Adrenal gland (tissue), 19 donors: ENCODE measurements at places on chromosomes 5 and 9.

DNA sequence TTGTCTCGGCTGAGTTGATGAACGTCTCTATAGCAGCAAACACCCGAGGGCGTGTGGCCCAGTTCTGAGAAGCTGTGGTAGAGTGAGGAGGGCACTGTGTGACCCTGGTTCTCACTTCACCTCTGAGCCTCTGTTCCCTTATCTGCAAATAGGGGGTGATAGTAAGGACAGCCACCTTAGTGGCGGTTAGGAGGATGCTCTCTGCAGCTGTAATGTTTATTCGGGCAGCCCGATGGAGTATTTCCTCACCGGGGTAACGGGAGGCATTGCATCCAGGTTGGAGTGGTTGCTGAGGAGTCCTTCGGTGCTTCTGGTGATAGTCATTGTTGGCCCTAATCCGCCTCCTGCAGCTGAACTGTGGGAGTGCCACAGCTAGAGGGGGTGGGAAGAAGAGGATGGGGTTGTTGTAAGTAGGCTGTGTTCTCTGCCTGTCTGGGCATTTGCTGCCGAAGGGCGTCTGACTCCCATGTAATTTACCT is 13.9 kb downstream of the PRRC2B start:
- peak; percentile 48 for DNase-seq

GRCh38 chr5:80055491-80056170 is 20.5 kb downstream of the THBS4 start:
- DNase-seq, result no peak

DNA sequence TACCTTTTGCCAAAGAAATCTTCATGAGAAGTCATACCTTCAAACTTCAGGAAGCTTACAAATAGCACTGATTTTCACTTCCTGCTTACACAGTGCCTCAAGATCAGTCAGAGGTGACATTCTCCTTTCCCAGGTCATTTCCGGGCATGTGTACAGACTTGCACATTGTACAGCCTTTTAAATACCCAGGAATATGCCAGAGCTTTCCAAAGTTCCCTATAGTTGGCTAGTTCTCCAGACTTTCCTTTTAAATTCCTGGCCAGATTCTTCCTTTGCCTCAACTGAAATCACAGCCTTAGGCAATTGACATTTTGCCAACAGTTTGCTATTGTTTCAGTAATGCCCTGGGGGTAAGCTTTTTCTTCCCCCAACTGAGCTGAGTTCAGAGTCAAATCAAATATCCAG is 47.2 kb downstream of the RFX3 start:
- no peak for DNase-seq

GRCh38 chr9:131426545-131426944 is 32.7 kb downstream of the PRRC2B start:
- no peak for DNase-seq

GRCh38 chr5:133839721-133840120 is 128.7 kb downstream of the C5orf15 start:
- no peak for DNase-seq
